Karpas-422 (cell line): ENCODE measurements at places on chromosomes 12 and 14. TPM values are rescaled to one million over a fixed set of nuclear protein-coding genes. Genes with fewer than 3 reads are reported as not detected.

LRTM2 gene
- total RNA-seq = not detected in 2 replicates

RERGL gene
- total RNA-seq = not detected in 2 replicates

KRT74 gene
- not detected in 2 replicates for total RNA-seq

TEX52 gene
- not detected in 2 replicates for total RNA-seq

DHH gene
- 0.26 and 0.36 TPM in 2 replicates for total RNA-seq

CABP1 gene
- not detected in 2 replicates for total RNA-seq

CYP27B1 gene
- total RNA-seq = 0.86 and 3.5 TPM in 2 replicates

GLIPR1L1 gene
- total RNA-seq = not detected in 2 replicates

ETFBKMT gene
- 1.0 and 1.5 TPM in 2 replicates for total RNA-seq

PTCSC3 gene
- not detected in 2 replicates for total RNA-seq

TBX3 gene
- total RNA-seq = not detected in 2 replicates

AICDA gene
- total RNA-seq = 2.6 and 6.3 TPM in 2 replicates

DCD gene
- not detected in 2 replicates for total RNA-seq

KLRF2 gene
- not detected in 2 replicates for total RNA-seq
